Osteocyte (in vitro differentiated cells): ENCODE measurements at places on chromosomes 5 and 9. TPM values are rescaled to one million over a fixed set of nuclear protein-coding genes. Genes with fewer than 3 reads are reported as not detected.

DNA sequence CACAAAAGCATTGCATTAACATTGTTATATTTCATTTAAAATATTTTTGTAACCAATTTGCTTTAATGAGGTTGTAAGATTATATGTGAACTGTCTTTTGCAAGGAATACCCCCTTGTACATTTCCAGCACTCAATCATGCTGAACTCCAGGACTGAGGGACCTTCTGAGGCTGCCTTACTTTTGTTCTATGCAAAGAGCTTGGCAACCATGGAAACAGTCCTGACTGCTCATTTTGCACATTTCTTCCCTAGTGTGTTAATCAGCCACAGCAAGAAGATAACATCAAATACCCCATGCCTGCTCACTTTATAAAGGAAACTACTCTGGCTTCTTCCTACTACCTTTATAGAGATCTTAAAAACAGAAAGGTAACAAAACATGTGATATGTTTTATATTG is 355.6 kb upstream of the IZUMO3 start:
- no peak overlapping the region for H3K27ac ChIP-seq
- no peaks in the 10 kb centered on the region for H3K27me3 ChIP-seq
- H3K4me1 ChIP-seq: no peaks in the 10 kb centered on the region
- no peak for DNase-seq
- H3K36me3 ChIP-seq: no peaks in the 10 kb centered on the region

DNA sequence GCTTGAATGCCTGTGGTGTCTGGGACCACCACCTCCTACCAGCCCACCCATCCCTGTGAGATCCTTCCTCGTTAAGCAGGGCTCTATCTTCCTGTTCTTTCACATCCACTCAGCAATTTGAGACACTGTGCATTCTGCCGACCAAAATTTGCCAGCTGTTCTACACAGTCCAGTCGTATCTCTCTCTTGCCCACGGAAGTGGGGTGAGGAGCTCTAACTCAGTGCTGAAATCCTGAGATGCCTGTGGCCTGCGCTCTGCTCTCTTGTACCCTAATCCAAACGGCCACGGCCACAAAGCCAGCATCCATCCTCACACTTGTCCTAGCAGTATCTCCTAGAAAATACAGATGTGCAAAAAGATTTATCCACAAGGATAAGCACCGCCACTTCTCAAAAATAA is 97.9 kb downstream of the MVB12B start:
- no peak overlapping the region for H3K27ac ChIP-seq
- peaks cover 25% of the 10 kb centered on the region for H3K36me3 ChIP-seq
- peaks cover 4% of the 10 kb centered on the region for H3K4me1 ChIP-seq
- H3K27me3 ChIP-seq: no peaks in the 10 kb centered on the region
- DNase-seq: no peak
- H3K4me3 ChIP-seq: no peak overlapping the region

CTSL gene
- 264 and 277 TPM in 2 replicates for total RNA-seq

DNA sequence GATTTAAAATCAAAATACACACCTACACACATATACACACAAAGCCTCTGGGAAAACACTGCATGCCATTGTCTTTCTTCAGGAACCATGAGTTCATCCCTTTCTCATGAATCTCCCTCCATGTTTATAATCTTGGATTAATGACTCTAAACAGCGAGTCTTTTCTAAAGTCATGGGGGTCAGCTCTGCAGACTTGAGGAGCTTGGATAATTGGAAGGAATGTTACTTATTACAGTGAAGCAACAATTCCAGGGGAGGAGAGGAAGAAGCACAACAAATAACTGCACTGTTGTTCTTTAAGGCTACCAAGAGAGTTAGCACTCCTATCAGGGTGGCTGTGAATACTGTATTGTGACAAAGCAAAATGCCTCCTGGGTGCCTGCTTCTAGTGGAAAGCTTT is 444.7 kb downstream of the ANXA1 start:
- H3K4me1 ChIP-seq: no peaks in the 10 kb centered on the region
- DNase-seq: no peak
- no peak overlapping the region for H3K27ac ChIP-seq
- no peak overlapping the region for H3K4me3 ChIP-seq

PCDHGB5 gene
- total RNA-seq: 0.97 and 1.3 TPM in 2 replicates

DNA sequence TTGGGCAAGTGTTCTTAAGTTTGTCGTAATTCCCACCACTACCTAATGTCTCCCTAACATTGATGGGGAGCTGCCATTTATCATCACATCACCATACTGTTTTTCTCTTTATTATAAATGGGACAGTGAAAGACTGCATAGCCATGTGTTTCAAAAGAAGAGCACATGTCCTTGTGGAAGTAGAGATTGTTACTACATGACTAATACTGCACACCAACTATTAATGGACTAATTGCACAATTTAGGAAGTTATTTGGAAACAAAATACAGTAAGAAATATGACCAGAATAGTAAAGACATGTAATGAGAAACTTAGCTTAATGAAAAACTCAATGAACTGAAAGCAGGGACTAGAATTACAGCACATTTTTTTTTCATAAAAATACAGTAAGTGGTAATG is 12.0 kb upstream of the ELOVL7 start:
- peaks cover 4% of the 10 kb centered on the region for H3K27me3 ChIP-seq
- no peak for DNase-seq
- no peaks in the 10 kb centered on the region for H3K4me1 ChIP-seq
- no peak overlapping the region for H3K4me3 ChIP-seq
- no peaks in the 10 kb centered on the region for H3K36me3 ChIP-seq
- no peak overlapping the region for H3K27ac ChIP-seq

IL4 gene
- not detected in 2 replicates for total RNA-seq

IQGAP2 gene
- 8.8 and 11.8 TPM in 2 replicates for total RNA-seq

GRCh38 chr9:96565671-96566497 is 53.8 kb downstream of the CDC14B start:
- H3K27ac ChIP-seq: peak overlapping the region; percentile 83
- peaks cover 19% of the 10 kb centered on the region for H3K4me1 ChIP-seq
- DNase-seq: no peak
- H3K4me3 ChIP-seq: peak overlapping the region; percentile 77
- H3K36me3 ChIP-seq: no peaks in the 10 kb centered on the region
- no peaks in the 10 kb centered on the region for H3K27me3 ChIP-seq

NIM1K gene
- total RNA-seq: 0.29 and 0.43 TPM in 2 replicates

DNA sequence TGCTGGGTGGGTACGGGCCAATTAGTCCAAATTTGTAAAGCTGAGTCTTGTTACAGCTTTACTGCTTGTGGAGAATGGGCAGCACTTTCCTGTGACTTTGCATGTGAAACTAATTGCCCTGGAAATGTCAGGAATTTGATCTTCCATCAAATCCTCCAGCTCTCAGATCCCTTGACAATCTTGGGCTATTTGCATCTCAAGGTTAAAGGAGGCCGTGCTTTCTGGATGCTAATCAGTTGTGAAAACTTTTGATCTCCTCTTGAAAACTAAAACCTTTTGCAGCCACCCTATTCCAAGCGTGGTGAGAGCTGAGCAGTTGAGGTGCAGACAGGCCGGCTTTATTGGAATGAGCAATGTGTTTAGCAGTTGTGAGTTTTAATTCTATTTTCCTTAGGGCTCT is 68.0 kb upstream of the CLINT1 start:
- H3K36me3 ChIP-seq: no peaks in the 10 kb centered on the region
- DNase-seq: no peak
- H3K27ac ChIP-seq: no peak overlapping the region
- H3K4me1 ChIP-seq: peaks cover 7% of the 10 kb centered on the region
- no peak overlapping the region for H3K4me3 ChIP-seq

SLC1A3 gene
- total RNA-seq: 19.1 and 19.9 TPM in 2 replicates

RABL6 gene
- 82.2 and 84.7 TPM in 2 replicates for total RNA-seq

DNA sequence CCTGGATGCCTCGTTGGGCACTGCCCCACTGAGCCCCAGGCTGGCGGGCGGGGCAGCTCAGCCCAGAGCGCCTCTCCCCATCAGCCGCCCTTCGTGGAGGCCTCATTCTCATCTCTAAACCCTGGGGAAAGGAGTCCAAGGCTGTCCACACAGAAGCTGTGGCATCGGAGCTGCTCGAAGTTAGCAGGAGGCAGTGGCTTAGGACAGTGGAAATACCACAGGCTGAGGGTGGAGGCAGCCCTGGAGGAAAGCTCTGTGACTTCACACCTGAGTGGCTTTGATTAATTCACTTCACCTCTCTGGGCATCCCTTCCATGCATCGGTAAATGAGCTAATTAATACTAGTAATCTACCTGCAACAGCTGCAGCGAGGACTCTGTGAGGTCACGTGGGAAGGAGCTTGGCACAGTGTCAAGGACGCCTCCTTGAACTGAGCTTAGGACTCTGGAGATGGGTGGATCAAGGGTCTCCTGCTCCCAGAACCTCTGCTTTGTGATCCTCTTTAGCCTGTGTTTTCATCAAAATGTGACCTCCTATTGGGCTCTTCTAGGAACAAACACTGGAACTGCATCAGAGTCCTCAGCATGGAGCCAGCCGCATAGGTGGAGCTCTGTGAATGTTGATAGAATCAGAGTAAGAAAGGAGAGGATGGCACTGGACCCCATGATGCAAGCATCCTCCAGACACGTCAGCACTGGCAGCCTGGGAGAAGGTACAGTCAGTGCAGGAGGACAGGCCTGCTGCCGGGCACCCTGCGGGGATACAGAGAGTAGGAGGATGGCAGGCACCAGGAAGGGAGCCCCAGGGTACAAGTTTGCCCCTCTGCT is 842 bp upstream of the ANGPTL2 start:
- H3K27me3 ChIP-seq: no peaks in the 10 kb centered on the region
- peak overlapping the region; percentile 96 for H3K27ac ChIP-seq

DNA sequence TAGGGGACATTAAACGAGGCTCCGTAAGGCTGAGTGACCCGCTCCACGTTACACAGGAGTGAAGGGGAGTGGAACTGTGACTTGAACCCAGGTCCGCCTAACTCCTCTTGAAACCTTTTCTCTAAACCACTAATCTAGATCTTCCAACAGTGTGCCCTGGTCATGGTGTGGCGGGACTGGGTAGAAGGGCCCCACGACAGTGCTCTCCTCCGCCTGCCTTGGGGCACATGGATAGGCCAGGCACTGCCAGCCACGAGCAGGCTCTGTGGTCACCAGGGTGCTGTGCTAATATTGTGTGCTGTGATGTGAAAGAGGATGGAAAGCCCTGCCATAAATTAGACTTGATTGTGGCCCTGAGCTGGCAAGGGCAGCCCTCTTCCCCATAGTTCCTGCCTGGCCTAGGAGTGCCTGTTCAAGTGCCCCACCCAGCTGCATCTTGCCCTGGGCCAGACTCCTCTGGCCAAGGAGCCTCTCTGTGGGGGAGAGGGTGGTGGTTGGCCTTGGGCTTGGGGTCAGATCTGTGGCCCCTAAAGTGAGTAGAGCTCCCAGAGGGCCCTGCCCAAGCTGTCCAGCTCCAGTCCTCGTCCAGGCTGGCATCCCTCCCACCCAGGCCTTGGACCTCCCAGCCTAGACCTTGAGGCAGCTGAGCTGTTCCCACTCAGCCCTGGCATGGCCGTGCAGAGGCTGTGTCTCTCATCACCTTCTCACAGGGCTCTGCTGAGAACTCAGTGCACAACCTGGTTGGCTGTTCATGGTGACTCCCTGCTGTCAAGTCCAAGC is 67.8 kb upstream of the TBC1D2 start:
- DNase-seq: no peak
- peaks cover 3% of the 10 kb centered on the region for H3K27me3 ChIP-seq
- H3K4me3 ChIP-seq: no peak overlapping the region
- peaks cover 7% of the 10 kb centered on the region for H3K4me1 ChIP-seq

ALDH1A1 gene
- total RNA-seq: not detected in 2 replicates

DNA sequence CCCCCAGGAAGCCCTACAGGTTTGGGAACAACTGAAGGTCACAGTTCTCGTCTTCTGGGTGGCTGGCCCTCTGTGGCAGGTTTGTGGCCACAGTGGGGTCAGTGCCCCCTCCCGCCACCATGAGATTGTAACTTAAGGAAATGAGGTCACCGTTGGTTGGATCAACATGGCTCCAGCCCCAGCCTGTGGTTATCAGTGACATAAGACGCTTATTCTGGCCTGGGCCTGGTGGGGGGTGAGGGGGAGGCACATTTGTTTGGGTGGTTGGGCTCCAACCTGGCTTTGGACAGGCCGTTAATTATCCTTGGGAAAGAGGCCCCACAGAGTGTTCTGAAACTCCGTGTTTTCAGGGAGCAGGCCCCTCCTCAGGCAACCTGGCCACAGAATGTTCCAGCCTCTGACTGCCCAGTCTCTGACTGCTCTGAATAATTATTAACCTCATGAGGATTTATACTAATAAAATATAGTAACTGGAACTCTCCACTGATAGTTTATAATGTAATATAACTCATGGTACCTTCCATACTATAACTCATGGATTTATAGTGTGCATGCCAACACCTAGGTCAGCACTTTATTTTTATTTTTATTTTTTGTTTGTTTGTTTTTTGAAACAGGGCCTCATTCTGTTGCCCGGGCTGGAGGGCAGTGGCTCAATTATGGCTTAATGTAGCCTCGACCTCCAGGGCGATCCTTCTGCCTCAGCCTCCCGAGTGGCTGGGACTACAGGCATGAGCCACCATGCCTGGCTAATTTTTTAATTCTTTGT is 58.0 kb upstream of the RPL26L1 start:
- H3K4me1 ChIP-seq: peaks cover 96% of the 10 kb centered on the region
- no peaks in the 10 kb centered on the region for H3K27me3 ChIP-seq
- no peak overlapping the region for H3K4me3 ChIP-seq
- H3K27ac ChIP-seq: peak overlapping the region; percentile 98
- peaks cover 10% of the 10 kb centered on the region for H3K36me3 ChIP-seq

DNA sequence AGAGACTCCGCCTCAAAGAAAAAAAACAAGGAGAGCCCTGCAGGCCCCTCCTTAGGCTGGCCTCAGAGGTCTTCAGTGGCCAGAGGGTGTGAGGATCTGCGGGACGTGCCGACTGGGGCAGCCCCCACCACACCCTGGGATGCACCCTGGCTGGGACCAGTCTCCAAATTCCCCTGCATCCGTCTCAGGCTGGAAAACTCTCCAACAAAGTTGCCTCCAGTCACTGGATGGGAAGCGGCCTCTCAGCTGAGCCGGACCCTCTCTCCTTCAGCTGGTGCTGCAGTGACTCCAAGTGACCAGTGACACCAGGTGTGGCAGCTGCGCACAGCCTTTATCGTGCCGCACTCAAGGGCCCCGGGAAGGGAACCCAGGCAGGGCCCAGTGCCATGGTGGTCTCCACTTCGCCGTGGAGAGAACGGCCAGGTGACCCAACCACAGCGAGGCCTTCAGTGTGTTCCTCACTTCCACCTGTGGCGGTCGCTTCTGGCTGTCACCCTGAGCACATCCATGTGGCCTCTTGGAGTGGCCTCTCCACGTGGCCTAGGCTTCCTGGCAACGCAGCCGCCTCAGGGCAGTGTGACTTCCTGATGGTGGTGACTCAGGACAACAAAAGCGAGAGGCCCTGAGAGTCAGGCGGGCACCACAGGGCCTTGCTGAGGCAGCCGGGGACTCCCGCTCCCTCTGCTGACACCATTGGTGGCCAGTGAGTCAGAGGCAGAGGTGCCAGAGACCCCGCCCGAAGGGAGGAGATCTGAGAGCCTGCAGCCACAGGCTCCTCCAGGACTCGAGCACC is 19.3 kb upstream of the CAMSAP1 start:
- H3K4me1 ChIP-seq: peaks cover 17% of the 10 kb centered on the region
- H3K36me3 ChIP-seq: peaks cover 9% of the 10 kb centered on the region
- no peaks in the 10 kb centered on the region for H3K27me3 ChIP-seq
- peak; percentile 88 for DNase-seq
- no peak overlapping the region for H3K4me3 ChIP-seq

DNA sequence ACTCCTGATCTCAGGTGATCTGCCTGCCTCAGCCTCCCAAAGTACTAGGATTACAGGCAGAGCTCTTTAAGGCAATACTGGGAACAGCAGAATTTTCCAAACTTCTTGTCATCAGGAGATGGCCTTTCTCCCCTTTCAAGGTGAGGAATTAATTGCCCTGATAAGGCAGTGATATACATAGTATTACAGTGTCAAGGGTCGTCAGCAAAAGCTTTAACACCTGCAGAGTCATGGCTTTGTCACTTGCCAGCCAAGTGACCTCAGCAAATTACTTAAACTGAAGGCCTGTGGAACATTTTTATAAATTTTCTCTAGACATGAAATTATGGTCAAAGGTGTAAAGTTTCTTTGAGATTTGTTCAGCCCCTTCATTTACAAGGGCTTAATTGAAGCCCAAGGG is 59.5 kb downstream of the FBXO38 start:
- no peak overlapping the region for H3K4me3 ChIP-seq
- H3K27ac ChIP-seq: no peak overlapping the region
- peaks cover 2% of the 10 kb centered on the region for H3K27me3 ChIP-seq
- peaks cover 24% of the 10 kb centered on the region for H3K36me3 ChIP-seq
